ENCODE measurements at places on chromosomes 4 and X.
A peak's percentile ranks its signal among the peaks of the same experiment; 100 is the strongest.

- DNase-seq: no peak
Observed at GRCh38 chrX:115284877-115285276, 4.6 kb upstream of the LUZP4 start.

GRCh38 chrX:16958356-16958755, 11.9 kb downstream of the REPS2 start:
- no peak for DNase-seq

- DNase-seq: peak; percentile 92
Observed at GRCh38 chrX:107710617-107711391, 64.8 kb downstream of the TSC22D3 start.

DNA sequence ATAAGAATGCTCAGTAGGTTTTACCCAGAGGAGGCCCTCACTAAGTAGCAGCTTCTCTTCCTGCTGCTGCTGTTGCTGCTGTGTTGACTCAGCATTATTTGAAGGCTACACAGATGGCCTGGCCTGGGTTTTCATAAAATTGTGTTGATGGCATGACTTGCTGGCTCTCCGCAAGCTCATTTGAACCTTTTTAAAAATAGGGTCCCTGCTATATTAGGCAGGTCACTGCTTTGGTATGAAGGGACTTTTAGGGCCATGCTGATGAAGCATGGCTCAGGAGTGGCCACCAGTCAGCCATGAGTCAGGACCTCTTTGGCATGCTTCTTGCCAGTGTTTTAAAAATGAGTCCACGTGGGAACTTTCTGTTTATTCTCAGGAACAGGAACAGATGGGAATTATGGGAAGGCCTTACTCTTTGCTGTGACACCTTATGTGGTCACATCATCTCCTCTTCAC, 128.7 kb downstream of the MID1IP1 start:
- peak; percentile 76 for DNase-seq

DNA sequence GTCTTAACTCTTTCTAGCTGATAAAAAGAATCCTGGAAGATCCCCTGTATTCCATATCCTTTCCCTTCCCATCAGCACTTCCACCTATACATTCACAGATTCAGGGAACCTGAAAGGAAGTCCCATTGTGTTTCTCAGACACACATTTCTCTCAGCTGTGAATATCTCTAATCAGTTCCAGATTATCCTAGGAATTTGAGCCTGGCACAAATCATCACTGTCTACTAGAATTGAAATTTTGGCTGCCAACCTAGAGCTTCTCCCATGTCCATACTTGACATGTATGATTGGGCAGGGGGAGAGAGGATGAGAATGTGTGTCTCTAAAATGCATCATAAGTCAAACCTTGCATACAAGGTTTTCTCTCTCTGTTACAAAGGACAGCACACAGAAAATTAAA, 53.1 kb downstream of the NDST3 start:
- DNase-seq: no peak

GRCh38 chr4:101993002-101993841, 202.7 kb downstream of the BANK1 start:
- DNase-seq: no peak

- no peak for DNase-seq
Observed at GRCh38 chr4:113303315-113303714, 253.9 kb downstream of the ANK2 start.

DNA sequence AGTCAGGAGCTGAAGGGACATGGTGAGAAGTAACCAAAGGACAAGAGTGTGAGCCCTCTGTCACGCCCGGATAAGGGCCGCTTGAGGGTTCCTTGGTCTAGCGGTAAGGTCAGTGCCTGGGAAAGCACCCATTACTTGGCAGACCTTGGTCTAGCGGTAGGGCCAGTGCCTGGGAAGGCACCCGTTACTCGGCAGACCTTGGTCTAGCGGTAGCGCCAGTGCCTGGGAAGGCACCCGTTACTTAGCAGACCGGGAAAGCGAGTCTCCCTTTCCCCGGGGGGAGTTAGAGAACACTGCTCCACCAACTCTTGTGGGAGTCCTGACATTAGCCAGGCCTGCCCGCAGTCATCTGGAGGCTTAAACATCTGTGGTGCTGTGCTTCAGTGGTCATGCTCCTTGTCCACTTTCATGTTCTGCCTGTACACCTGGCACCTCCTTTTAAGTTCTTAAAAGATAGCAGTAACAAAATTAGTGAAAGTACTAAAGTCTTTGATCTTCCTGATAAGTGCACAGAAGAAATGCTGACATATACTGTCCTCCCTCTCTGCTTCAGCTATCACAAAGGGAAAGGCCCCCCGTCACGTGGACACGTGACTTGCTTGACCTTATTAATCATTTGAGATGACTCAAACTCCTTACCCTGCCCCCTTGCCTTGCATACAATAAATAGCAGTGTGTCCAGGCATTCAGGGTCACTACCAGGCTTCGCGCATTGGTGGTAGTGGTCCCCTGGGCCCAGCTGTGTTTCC, 9.3 kb upstream of the SEC24B start:
- DNase-seq: no peak

- peak; percentile 12 for DNase-seq
Observed at GRCh38 chrX:51837921-51838320, 55.5 kb upstream of the MAGED1 start.

GRCh38 chrX:40158036-40158706, 60.4 kb upstream of the BCOR start:
- DNase-seq: no peak

- no peak for DNase-seq
Observed at GRCh38 chr4:112203593-112203992, 28.0 kb upstream of the AP1AR start.

GRCh38 chr4:140829825-140830224, 73.6 kb upstream of the TBC1D9 start:
- no peak for DNase-seq

DNA sequence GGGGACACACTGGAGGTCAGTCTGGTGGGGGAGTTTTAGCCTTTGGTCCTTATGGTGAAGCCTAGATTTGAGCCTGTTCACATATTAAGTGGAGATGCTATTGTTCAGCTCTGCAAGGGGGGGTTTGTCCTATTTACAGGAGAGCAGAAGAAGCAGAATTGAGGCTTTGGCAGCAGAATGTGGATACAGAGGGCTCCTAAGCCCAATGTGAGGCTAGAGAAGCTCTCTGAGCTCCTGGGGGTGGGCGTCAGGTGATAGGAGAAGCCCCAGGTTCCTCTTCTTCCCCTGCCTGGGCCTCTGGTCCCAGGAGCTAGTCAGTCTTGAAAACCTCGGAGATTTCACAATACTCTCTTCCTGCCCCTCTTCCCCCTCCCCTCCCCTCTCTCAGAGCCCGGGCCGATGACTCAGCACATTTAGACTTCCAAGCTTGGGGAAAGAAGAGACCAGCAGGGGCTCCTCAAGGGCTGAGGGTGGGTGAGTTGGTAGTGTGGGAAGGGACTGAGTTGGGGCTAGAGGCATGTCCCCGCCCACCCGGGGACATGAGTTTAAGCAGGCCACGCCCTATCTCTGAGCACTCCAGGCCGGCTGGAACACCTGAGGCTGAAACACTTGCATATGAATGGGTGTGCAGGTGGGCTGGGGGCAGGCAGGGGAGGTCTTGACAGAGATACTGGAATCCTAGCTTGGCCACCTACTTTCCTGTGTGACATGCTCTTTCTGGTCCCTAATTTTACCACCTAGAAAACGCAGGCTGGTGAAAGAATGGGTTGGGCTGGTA, 3.4 kb downstream of the TFE3 start:
- peak; percentile 86 for DNase-seq

DNA sequence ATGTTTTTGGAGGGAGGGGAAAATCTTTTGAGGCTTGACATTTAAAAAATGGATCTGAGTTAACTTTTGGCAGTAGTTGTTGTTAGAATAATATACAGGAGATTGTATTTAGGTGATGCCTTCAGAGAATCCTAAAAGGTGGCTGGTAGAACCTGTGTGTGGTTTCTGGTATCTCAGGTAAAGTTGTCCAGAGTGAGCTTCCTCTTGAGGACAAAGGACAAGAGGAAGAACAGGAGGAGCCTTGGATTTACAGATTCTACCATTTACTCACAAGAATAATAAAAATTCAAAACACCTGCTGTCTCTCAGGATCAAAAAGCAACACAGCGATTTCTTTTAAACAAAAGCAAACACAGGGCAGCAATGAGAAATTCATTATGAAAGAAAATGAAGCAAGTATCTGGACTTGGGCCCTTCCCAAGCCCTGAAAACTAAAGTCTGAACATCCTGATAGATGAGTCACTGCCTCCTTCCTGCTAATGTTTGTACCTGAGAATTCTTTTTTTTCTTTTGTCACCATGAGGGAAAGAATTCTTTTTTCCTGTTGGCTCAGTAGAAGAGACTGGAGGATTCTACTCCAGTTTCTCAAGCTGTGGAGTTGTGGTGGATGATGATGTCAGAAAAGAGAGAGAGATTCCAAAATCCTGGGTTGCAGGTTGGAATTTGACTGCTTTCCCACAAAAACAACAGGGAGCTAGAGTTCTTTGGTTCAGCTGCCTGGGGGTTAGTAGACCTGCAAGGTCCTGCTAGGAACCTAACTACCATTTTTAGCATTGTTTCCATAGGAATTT, 31.5 kb upstream of the RAPGEF2 start:
- peak; percentile 19 for DNase-seq

GRCh38 chr4:181701214-181701613, 542.0 kb upstream of the TENM3 start:
- no peak for DNase-seq

GRCh38 chrX:11750046-11750445, 8.0 kb upstream of the MSL3 start:
- DNase-seq: no peak

- peak; percentile 33 for DNase-seq
Observed at GRCh38 chr4:47315346-47315745, 148.2 kb downstream of the COMMD8 start.

- no peak for DNase-seq
Observed at GRCh38 chrX:107507744-107508117, 58.3 kb downstream of the FRMPD3 start.

DNA sequence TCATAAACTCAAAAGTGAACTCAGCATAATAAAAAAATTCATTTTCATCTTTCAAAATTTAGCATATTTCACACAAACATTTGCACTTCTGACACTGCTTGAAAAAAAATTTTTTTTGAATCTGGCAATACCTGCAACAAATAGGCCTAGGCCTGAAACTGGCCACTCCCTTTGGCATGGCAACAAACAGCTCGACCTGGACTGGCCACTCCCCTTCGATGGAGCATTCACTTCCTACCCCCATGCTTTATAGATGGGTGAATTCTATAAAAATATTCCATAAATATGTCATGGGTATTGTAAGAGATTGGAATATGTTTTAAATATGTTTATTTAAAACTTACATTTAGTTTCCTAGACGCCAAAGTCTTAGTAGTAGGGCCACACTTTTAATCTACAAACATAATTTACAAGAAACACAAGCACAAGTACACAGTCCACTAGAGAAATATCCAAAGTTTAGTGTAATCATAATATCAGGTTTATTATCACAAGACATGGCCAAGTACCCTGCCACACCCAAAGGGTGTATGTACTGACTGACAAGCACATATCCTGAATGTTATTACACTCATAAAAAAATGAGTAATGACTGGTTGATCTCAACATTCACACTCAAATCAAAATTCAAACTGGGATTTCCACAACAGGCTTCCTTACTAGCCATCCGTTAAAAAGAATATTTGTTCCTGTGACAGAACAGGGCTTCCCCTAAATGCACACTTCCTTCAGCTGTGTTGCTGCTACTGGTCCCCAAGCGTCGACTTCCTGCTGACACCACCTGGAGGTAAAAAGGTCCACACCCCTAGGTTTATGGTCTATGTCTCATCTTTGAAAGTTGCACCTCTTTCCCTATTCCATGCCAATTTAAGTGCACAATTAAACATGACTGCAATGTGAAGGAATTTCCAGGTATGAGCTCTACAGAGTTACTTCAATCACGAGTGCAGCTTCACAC, 271.5 kb downstream of the NR3C2 start:
- no peak for DNase-seq

DNA sequence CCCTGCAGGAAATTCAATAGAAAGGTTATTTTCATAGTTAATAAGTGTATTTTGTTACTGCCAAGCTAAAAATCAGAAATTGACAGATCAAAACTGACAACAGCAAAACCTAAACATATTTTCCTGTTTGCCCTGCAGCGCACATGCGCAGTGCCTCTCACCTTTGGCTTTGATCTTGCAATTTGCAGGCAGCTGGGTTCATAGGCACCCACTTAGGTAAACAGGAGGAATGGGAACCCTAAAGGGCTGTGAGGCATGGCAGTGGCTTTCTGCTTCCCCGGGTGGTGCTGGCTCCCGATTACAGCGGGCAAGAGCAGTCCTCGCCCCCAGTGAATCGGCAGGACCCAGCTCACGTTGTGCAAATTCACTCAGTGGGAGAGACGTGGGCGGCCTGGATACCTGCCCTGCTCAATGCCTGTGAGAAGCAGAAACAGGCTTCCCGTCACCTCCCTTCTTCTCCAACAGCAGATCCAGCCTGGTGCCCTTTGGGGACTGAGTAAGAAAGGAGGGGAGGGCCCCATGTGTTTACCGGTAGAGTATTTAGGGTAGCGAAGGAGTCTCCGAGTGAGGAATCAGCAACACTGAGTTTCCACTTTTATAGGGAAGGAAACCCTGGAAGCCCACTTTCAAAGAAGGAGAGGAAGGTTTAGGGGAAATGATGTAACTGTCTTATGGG, 25.7 kb downstream of the CCKAR start:
- DNase-seq: no peak

DNA sequence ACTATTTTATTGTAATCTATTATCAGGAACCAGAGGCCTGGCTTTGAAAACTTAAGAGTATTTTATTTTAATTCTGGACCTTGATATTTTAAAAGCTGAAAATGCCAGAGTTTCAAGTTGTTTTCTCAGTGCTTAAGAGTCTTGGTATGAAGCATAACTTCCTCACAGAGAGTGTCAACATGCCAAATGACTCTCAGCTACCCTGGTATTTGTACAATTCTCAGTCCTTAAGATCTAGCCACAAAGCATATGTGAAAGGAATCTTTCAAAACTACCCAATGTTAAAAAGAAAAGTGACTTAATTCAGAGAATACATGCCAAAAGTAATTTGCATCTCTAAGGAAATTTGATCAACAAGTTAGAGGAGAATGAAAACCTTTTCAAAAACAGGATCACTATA, 171.9 kb downstream of the DKK2 start:
- peak; percentile 70 for DNase-seq

DNA sequence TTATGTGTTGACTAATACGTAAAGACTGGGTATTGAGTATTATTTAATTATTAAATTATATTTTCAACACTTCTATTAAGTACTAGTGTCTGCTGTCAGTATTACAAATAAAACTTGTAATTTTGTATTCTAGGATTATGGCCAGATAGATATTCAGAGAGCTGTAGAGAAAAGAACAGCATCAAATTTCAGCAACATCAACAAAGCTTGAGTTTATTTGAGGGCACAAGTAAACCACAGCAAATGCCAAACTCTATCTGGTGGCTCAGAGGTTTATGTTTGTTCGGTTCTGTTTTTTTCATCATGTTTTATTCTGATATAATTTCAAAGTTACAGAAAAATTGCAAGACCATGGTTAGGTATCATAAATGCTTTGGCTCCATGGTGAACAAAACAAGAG, 1530.5 kb downstream of the PCDH18 start:
- no peak for DNase-seq

GRCh38 chr4:87919941-87920340, 55.6 kb upstream of the SPP1 start:
- DNase-seq: no peak
